ENCODE measurements at places on chromosomes 13 and 19. TPM values are rescaled to one million over a fixed set of nuclear protein-coding genes. Genes with fewer than 3 reads are reported as not detected.

DNA sequence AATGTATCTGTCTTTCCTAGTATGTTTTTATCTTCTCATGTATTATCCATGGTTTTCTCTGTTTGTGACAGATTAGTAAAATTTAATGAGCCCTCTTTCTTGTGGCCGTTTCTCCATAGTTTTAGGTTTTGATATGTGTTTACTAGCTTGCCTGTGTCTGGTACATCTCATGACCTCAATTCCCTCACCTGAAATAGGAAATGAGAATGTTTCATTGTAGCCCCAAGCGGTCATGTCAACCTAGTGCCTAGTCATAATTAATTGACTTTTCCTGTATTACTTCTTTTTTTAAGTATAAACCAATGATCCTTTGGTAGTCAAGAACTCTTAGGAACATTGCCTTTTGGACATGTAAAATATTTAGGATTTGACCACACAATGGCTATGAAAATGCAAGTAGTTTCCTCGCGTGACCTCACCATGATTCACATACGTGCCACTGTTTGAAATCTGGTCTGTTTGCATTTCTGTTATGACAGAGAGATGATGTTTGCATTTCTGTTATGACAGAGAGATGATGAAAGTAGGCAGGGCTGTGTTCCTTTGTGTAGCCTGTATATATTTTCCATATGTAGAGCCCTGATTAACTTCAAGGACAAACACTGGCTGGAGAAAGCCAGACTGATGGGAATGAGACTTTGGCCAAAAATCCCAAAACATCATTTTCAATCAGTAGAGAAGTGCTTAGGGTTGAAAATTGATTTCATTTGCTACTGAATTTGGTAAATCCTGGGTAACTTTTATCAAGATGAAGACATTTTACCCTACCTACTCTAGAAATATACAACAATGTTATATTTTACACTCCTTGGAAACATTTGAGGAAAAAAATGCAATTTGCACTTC is 104.8 kb downstream of the TNFRSF19 start:
- DNase-seq = peak; percentile 13

DNA sequence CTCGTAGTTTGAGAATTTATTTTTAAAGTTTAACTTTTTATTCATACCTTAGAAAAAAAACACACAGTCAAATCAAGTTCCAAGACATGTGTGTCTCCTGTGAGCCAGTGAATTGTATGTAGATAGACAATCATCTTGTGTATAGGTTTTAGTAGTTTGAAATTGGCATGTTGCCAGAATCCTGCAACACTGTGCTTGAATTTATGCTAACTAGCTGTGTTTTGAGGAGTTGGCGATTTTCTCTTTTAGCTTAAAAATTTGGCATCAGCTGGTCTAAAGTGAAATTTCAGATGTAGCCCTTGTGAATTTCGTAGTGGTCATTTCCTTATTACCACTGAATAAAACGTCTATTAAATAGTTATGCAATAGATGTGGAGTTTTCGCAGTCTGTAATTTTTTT is 213.2 kb downstream of the ATP8A2 start:
- DNase-seq = no peak

DNA sequence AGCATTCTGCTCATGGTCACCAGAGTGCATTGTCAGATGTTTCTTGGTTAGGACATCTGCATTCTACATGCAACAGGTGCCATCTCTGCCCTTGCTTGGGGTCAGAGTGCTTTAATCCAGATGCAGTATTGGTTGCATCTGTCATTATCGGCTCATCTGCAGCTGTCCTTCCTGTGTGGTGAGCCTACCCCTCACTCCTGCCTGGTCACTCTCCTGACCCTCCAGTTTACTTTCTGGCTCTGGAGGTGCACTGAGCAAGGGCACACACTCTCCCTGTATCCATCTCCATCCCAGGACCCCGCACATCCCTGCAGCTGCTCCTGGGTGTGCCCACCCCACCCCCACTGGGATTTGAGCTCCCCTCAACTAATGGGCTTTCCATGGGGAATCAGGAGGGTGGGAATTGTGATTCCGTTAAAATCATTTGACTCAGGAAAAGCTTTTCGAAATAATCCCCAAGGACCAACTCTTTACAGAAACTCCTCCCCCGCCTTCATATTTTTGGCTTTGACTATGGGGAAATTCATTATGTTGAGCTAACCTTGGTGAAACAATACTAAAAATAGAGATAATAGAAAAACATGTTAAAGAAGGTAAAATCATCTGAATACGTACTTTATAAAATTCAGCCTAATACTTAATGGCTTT is 70.2 kb downstream of the COL4A2 start:
- no peak for DNase-seq

GRCh38 chr13:23440821-23441618 is 7.5 kb upstream of the SACS start:
- peak; percentile 10 for DNase-seq

The ZNF443 gene
- total RNA-seq = 3.5 TPM

DNA sequence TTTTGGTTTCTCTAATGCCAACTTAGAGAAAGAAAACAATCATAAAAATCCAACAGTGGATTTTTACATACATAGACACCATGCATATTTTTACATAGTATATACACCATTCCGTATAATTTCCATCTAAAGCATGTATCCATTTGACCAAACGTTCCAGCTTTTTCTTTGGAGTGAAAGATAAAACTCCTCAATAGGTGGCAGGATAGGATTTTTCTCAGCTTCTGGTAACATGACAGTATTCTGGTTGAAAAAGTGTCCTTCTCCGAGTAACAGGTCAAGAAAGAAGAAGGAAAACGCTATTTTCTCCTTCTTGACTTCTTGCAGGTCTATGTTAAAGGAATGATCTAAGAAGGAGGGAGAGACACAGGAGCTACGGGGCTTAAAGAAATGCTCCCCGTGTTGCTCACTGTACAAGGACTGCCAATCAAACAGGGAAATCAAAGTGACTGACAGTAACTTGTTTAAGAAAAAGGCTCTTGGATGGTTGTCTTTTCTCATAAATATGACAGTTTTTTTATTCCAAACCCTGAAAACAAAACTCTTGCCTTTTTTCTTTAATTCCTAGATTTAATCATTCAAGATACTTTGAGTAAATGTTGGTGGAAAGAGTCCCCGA is 11.5 kb downstream of the FLT1 start:
- no peak for DNase-seq

Data from PC-9 (cell line).